ENCODE measurements at places on chromosomes 4 and X.

- no peak for DNase-seq
Measured at GRCh38 chr4:93355411-93355810, 473.1 kb upstream of the ATOH1 start.

DNA sequence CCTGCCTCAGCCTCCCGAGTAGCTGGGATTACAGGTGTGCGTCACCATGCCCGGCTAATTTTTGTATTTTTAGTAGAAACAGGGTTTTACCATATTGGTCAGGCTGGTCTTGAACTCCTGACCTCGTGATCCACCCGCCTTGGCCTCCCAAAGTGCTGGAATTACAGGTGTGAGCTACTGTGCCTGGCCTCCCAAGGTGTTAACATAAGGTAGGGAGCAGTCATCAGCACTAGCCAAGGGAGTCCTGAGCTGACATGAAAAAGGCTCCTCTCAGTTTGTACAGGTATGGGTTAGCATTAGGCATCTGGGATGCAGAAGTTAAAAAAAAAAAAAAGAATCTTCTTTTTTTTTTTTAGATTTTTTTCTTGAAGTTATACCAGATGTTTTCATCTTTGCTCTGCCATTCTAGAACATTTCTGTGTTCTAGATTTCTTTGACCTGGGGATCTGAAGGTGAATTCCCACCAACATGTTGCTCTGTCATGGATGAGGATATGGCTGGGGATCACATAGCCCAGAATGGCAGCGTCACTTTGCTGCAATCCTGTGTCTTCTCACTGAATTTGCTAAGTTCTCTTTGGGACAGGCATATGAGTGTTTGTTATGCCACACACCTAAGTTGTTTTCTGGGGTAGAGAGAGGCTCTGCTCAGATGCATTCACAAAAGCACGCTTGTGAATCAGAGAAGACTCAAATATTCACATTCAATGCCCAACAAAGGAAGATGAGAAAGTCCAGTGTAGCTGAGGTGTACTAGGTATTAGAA lies 24.4 kb upstream of the PLA2G12A start:
- DNase-seq: peak; percentile 7

GRCh38 chr4:90095000-90095399 lies 32.2 kb upstream of the CCSER1 start:
- DNase-seq: no peak

GRCh38 chr4:128579154-128579853 lies 230.2 kb upstream of the JADE1 start:
- DNase-seq: no peak

- peak; percentile 87 for DNase-seq
Measured at GRCh38 chrX:48737213-48737938, 24.2 kb upstream of the GLOD5 start.

- DNase-seq: peak; percentile 39
Measured at GRCh38 chr4:174215961-174216680, 67.3 kb downstream of the FBXO8 start.

DNA sequence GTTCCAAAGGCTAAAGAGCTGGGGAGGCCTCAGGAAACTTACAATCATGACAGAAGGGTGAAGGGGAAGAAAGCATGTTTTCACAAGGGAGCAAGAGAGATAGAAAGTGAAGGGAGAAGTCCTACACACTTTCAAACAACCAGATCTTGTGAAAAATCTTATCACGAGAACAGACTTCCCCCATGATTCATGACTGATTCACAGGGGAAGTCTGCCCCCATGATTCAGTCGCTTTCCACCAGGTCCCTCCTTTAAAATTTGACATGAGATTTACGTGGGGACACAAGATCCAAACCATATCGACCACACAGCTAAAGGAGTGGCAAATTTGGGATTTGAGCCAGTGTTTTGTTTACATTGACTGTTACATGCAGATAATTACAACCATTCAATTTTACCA lies 971.1 kb upstream of the HS3ST1 start:
- DNase-seq: no peak

- no peak for DNase-seq
Measured at GRCh38 chr4:126223784-126224407, 909.1 kb downstream of the FAT4 start.

DNA sequence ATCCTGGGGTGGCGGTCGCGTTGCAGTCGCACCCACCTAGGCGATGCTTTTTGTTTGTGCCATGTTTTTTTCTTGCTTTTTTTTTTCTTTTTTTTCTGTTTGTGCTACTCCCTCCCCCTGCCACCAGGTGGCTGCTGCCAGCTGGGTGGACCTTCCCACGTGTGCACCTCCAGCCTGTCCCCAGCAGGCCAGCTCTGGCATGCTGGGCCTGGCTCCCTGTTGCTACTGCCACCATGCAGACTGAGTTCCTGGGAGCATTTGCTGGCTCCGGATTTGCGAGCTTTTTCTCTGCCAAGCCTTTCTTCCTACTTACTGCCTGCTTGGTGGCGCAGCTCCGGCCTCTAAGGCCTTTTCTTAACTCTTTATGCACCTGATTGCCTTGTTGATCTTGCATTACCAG lies 161.2 kb upstream of the WDFY3 start:
- peak; percentile 37 for DNase-seq

DNA sequence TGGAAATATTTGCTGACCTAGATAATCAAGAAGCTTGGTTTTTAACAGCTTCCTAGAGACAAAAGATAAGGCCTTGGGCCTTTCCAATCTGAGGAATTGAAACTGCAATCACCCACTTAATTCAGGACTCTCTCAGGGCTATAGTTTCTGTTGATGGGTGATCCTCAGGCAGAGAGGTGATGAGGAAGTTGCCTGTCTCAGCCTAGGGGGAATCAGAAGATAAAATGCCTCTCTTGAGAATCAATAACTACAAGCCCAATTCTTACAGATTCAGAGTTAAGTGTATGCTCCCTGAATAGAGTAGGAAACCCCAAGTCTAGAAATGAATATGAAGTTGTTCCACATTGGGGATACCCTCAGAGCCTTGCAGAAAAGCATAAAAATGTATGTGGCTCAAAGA lies 45.5 kb downstream of the NFKB1 start:
- no peak for DNase-seq

- no peak for DNase-seq
Measured at GRCh38 chr4:47713129-47713834, 124.6 kb downstream of the CORIN start.

DNA sequence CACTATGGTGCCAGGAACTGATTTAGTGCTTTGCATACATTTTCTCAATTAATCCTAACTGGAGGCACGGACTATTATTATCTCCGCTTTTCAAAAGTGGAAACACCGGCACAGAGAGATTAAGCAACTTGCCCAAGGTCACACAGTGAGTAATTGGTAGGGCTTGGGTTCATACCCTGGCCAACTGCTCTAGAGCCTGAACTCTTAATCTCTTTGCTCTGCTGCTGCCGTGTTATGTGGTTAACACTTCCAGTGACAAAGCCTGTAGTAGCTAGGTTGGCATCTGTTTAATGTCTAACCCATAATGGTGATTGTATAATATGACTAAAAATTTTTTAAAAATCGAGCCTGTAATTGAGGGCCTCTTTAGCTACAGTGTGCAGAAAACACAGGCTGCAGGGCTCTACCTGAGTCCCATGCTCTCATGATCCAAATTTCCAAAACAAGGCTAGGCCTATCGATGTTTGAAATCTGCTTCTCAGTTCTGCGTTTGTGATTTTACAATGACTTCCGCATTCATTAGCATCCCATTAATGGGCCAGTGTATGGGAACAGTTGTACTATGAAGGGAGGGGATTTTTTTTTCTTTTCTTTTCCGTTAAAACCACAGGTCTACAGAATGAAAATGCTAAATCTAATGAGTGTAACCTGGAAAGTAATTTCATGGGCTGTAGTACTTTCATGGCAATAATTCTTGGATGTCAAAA lies 219.3 kb upstream of the JADE1 start:
- DNase-seq: no peak

GRCh38 chr4:181911420-181911819 lies 331.8 kb upstream of the TENM3 start:
- no peak for DNase-seq

DNA sequence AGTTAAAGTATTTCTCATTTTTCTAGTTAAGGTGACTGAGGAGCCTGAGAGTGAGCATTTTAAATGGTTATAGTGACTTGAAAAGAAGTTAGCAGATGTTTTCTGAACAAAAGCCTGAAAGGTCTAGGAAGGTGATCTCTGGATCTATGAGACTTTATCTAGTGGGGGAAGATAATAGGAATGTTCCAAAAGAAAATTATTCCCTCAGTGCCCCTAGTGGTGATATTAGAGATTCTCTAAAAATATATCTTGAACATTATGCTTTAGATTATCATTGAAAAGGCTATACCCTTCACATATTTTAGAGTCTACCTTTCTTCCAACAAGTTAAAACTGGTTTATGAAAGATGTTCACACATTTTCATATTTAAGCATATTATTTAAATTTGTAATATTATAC lies 69.0 kb upstream of the SPANXN1 start:
- DNase-seq: no peak

- no peak for DNase-seq
Measured at GRCh38 chrX:150869450-150869849, 29.0 kb downstream of the CD99L2 start.

- no peak for DNase-seq
Measured at GRCh38 chr4:91909963-91910362, 393.8 kb upstream of the GRID2 start.

- DNase-seq: no peak
Measured at GRCh38 chr4:115090483-115091075, 22.8 kb downstream of the NDST4 start.

DNA sequence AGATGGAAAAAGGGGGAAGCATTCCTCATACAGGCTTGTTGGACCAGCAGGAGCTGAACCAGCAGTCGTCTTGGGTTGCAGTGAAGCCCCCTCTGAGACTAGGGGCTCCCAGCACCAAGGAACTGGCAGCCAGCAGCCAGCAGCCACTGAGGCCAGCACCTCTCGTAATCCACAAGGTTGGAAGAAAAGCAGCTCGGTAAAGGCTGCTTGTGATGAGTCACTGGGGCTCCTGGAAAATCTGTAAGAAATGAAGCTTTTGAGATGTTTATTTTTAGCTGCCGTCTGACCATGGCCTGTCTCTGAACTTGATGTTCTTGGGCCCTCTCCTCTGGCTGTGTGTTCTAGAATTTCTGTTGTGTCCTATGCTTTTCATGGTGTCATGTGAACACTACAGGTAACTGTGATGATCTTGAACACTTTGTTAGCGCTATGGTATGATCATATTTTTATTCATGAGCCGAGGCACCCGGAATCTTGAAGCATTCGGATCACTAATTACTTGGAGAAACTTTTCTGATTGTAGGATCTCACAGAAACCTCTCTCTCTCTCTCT lies 18.6 kb downstream of the CLCN4 start:
- no peak for DNase-seq

- no peak for DNase-seq
Measured at GRCh38 chr4:138401334-138401733, 159.2 kb upstream of the SLC7A11 start.

DNA sequence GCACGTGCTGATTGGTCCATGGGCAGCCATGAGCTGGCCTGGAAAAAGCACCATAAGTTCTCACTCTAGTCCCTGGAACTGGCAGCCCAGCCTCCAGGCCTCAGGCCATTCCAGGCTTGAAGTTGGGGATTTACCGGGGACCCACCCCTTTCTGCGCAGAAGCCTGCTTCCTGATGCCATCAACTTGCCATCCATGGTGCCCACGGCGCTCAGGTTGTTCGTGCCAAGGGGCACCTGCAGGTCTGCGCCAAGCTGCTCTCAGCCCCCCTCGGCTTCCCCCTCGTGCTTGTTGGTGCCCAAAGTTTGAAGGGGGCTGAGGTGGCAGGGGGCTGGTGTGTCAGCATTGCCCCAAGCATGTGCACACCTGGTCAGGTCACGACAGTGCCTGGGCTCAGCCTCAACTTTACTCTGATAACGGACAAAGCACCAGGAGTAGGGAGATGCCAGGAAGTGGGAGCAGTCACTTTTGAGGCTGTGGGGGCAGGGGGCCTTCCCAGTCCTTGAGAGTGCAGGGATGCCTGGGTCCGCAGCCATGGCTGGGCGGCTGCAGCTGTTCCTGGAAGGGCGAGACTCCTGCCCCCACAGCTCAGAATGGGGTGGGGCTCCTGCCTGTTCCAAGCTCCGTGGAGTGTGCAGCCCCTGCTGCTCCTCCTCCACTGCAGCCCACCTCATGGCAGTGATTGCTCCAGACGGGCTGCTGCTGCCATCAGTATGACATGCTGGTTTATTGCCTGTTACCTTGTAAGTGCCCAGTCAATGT lies 24.9 kb downstream of the DCUN1D4 start:
- no peak for DNase-seq

DNA sequence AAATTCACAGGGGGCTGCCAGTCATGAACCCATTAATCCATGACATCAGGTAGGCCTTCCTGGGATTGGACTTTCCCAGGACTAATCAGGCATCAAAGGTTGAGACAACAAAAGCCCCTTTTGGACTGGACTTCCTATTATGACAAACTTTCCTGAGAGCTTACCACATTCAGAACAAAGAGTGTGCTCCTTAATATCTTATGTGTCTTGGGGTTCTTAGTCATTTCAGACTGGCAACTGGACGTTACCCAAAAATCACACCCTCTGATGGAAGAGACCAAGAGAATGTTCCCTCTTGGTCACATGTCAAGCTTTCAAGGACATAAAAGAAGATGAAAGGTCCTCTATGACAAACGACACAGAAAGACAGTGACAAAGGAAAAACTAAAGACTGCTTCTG lies 31.6 kb upstream of the PPP1R2C start:
- DNase-seq: no peak

DNA sequence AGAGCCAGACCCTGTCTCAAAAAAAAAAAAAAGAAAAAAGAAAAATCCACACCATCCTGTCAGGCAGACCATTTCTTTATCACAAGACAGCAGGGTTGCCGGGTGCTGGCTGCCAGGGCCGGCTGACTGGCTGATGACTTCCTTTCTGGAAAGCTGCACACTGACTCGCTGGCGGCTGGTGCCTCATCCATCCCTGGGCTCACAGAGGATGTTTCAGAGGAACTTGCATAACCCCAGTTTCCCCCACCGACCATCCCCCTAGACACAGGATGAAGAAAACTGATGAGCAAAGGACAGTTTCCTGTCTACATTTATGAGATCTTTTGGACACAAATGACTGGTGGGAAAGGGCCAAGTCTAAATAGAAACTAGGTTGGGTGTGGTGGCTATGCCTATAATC lies 14.1 kb downstream of the HPSE start:
- no peak for DNase-seq

- no peak for DNase-seq
Measured at GRCh38 chr4:47899639-47900038, 14.7 kb downstream of the NFXL1 start.

DNA sequence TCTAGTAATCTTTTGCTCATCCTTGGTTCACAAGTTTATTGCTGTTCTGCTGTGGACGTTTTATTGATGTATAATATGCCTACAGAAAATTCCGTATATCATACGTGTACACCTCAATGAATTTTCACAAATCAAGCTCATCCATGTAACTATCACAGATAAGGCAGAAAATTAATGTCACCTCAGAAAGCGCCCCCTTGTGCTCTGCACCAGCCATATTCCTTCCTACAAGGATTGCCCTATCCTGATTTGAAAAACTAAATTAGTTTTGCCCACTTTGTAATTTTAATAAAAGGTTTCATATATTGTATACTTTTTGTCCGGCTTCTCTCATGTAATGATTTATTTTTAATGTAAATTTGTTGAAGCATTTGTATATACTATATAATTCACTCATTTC lies 390.8 kb downstream of the ADGRL3 start:
- no peak for DNase-seq

GRCh38 chr4:108327642-108328382 lies 159.1 kb upstream of the LEF1 start:
- DNase-seq: no peak

GRCh38 chr4:37415845-37416369 lies 171.4 kb downstream of the NWD2 start:
- DNase-seq: no peak

Data from right kidney (tissue), 9 donors.